ENCODE measurements at places on chromosomes 5 and 9. TPM values are rescaled to one million over a fixed set of nuclear protein-coding genes. Genes with fewer than 3 reads are reported as not detected.
A peak's percentile ranks its signal among the peaks of the same experiment; 100 is the strongest.

Gene CTNNA1
- 299 TPM for total RNA-seq

Gene HTR1A
- total RNA-seq: not detected

Gene CCL28
- 115 TPM for total RNA-seq

Gene RETREG1
- 69.9 TPM for total RNA-seq

Gene C5orf52
- total RNA-seq: not detected

Gene SLC6A7
- total RNA-seq: 19.5 TPM

Gene CDKN2A
- 8.6 TPM for total RNA-seq

Gene PFN3
- total RNA-seq: not detected

DNA sequence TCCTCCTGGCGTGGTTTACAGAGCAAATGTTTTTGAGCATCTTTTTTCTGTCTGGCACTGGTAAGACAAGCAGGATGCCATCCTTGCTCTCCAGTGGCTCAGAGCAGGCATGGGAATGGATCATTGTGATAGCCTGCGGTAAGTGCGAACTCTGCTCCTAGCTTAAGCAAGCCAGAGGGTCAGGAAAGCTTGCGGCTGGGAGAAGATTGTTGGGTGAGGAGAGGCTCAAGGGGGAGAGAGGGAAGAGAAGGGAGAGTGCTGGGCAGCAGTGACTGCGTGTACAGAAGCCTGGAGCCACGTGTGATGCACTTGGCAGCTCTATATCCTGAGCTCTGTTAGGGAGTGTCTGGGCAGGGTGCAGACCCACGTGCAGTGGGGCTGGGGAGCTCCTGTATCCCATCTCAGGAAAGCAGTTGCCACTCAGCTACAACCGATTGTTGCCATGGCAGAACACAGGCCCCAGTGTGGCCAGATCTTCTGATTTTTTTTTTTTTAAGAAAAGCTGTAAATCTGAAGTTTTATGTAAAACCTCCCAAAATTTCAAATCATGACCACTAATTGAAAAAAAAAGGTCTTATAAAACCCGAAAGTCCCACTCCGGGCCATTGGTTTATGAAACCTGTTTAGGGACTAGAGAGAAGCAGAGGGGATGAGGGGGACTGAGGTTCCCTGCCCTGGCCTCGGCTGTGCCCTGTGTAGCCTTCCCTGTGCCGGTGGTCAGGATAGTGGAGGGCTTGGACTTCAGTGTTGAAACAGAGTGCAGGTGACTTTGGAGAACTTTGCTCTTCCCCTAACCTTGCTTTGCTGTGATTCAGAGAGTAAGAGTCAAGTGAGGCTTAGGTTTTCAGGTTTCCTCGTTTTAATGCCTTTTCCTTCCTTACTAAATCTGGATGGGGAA is 67.3 kb downstream of the ZNF618 start:
- DNase-seq: no peak

DNA sequence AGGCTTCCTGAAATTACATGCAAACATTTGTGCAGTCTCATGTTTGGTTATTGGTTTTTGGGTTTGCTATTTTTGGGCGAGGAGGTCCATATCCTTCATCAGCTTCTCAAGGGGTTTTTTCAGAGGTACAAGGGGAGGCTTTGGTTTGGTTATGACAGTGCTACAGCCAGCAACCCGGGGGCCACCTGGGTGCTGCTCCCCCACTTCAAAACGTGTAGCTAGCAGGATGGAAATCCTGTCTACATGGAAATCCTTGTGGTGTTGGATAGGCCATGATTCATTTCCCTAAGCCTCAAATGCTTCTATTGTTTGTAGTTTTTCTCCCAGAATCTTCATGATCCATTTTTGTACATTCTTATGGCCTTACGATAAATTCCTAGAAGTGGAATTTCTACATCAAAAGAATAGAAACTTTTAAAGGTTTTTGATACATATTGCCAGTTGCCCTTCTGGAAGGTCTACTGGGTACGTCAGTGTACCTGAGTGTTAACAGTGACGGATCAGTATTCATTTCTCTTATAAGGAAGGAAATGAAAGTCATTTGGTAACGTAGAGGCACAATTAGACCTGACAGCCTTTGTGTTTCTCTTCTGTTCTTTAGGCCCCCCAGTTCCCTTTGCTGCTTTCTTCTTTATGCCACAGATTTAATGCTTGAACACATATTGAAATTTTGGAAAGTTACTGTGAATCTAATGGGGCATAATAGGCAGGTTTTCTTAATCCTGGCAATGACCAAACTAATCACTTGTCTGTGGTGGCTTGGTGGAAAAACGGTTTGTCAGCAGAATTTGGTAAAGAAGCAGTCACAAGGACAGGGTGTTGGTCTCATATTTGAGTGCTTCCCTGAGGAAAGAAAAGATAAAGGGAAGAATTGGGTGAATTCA is 69.7 kb upstream of the ABL1 start:
- DNase-seq: no peak

- no peak for DNase-seq
Measured at GRCh38 chr9:129402371-129402739, 218.5 kb downstream of the C9orf50 start.

DNA sequence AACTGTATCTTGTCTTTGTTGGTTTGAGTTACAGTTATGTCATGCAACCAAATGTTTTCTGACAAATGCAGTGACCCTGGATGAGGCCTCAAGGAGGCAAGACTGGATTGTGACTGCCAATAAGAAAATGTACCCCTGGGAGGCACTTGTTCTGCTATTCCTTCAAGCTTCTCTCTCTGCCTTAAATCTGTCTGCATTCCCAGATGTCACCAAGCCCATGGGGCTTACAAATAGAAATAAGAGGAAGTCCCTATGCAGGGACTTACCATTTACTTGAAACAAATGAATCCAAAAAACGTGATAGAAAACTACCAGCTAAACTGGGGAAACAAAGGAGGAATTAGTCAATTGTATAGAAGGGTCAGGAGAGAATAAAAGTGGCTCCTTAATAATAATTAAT is 8.2 kb upstream of the PARP8 start:
- no peak for DNase-seq

DNA sequence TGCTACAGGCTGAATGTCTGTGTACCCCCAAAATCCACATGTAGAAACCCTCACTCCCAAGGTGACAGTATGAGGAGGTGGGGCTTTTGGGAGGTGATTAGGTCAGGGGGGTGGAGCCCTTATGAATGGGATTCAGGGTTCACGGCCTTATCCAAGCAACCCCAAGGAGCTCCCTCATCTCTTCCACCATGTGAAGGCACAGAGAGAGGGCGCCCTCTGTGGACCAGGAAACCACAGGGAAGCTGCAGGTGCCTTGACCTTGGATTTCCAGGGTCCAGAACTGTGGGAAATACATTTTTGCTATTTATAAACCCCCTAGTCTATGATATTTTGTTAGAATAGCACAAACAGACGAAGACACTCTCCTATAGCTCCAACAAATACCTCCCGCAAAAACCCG is 53.6 kb upstream of the IRX2 start:
- DNase-seq: no peak

- peak; percentile 87 for DNase-seq
Measured at GRCh38 chr5:56951946-56952691, at the start of gene MIER3. TSS of gene MIER3 (minus strand) at chr5:56952123. CDS start at chr5:56952102, 21 bp downstream.

DNA sequence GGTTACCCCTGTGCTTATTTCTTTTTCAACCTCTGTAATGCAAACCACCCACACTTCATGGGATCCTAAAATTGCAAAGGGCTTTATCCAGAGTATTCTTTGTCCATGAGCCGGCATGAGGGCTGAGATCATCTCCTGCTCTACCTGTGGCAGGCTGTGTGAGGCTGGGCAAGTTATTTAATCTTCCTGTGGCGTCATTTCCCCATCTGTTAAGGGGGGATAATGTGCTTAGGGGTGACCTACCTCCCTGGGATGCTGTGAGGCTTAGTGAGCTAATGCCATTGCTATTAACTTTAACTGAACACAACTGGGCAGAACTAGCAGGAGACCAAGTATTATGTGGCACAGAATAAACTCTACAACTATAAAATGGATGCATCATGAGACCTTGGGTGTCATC is 17.0 kb downstream of the FRMPD1 start:
- DNase-seq: no peak

DNA sequence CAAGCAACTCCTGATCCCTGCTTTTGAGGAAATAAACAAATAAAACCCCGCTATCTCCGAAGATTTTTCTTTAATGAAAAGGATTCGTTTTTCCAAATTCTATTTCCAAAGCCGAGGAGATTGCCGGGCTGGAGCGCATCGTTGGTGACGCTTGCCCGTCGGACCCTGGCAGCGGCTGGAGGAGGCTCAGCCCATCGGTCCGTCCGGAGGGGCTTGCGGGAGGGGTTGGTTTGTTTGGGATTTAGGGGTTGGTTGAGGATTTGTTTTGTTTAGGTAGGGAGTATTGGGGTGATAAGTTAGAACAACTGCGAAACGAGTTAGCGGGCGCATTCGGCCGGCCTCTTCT is 20.8 kb downstream of the URM1 start:
- DNase-seq: no peak

GRCh38 chr5:90598293-90598692 is 39.7 kb downstream of the ADGRV1 start:
- DNase-seq: no peak

GRCh38 chr9:3012245-3012644 is 168.3 kb upstream of the PUM3 start:
- no peak for DNase-seq

DNA sequence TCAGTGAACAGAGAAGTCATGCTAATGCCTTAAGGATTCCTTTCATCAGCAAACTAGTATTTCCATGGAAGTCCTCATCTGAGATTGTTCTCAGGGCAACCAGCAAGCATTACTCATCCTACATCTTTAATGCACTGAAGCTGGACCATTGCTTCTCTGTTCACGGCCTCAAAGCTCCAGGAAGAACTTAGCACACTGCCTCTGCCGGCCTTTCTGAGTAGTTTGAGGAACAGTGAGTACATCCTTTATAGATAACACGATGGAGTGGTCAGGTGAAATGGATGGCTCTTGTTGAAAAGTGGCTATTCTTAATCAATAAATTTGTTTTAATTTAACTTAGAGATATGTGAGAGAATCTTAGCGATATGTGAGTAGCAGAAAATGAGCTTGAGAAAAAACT is 35.8 kb downstream of the MEGF10 start:
- DNase-seq: no peak

- no peak for DNase-seq
Measured at GRCh38 chr5:134510970-134511795, 14.3 kb upstream of the JADE2 start.

GRCh38 chr9:90062982-90063381 is 458.2 kb downstream of the GADD45G start:
- DNase-seq: no peak

DNA sequence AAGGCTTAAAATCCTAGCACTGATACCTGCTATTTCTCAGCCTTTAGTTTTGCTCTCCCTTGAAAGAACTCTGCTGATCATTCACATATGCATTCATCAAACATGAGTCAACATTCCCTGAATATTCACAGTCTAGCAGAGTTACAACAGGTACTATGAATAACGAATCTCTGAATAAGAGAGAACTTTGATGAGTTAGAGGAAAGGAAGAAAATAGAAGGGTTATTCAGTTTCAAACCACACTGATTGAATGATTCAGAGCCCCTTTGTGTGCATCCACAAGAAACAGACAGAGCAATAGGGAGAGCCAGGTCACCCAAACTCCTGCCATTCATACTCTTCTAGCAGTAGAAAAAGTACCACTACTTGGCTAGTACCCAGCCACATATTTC is 36.0 kb downstream of the FOXD1 start:
- no peak for DNase-seq

- DNase-seq: no peak
Measured at GRCh38 chr9:83521011-83521410, 17.2 kb downstream of the FRMD3 start.

- DNase-seq: no peak
Measured at GRCh38 chr9:113646491-113646890, 183.0 kb downstream of the RGS3 start.

GRCh38 chr9:88965473-88965872 is 25.8 kb upstream of the S1PR3 start:
- no peak for DNase-seq

DNA sequence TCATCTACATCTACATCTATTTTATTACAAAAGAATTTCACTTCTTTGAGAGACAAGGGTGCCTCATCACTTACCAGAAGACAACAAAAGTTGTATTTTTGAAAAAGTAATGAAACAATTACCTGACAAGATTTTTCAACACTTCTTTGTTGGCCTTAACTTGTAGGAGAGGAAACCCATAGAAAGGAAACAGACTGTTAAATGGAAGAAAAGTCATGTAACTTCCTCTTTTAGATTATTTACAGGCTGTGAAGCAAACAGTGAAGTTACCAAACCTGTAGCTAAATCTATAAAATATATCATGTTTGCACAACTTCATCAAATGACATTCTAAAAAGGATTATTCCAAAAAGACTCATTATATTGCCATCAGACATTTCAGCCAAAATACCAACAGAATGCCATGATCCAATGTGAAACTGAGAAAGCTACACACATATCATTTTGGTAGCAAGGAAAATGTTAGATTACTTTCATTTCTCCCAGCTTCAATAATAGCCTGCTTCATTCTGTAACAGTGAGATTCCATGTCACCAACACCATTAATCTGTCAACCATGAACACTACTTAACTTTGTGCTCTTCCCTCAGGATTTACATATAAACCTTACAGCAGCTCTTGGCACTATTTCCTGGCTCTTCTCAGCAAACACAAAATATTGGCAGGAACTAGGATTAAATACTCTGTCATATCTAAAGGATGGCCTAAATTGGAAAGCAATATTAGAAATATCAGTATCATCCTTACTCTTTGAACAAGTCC is 122.5 kb downstream of the MCTP1 start:
- no peak for DNase-seq

GRCh38 chr5:86864051-86864450 is 246.3 kb downstream of the COX7C start:
- DNase-seq: no peak

Data from transverse colon (tissue), 4 donors.